ENCODE measurements at places on chromosomes 6 and 20.

- no peak for DNase-seq
These were observed 188.3 kb upstream of the ZFP64 start for GRCh38 chr20:52379723-52380336.

DNA sequence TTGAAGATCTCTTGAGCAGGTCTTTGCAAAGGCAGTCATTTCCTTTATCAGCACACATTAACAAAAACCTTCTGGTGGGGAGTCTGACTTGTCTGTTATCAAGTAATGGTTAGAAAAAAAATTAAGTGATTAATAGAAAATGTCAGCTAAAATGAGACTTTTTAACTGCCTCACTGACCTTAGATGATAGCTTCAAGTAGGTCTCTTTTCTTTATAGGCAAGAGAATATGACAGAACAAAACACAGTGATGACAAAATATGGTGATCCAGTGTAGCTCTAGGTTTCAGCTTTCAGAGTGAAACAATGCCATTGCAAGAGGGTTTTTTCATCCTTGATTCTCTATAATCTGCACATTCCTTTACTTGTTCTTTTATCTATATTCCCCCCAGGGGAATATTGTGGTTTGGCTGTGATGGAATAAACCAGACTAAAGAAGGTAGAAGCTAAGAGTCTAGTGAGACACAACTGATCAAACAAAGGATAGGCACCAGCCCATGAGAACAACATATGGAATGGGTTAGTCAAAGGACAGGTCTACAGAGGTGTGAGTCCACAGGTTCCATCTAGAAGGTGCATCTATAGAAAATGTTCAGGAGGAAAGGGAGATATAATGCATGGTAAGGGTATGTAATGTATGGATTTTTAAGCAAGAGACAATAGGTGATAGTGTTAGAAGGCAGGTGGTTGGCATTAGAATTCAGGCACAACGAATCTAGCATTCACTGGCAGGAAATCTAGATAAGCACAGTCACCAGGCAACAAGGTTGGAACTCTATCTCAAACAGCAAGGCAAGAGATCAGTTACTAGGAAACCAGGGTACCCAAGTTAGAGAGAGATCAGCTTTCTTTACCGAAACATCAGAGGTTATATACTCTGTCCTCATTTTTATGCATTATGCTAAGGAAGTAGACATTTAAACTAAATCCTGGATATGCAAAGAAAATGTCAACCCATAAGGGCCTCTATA is 228.9 kb upstream of the SMLR1 start:
- no peak for DNase-seq

DNA sequence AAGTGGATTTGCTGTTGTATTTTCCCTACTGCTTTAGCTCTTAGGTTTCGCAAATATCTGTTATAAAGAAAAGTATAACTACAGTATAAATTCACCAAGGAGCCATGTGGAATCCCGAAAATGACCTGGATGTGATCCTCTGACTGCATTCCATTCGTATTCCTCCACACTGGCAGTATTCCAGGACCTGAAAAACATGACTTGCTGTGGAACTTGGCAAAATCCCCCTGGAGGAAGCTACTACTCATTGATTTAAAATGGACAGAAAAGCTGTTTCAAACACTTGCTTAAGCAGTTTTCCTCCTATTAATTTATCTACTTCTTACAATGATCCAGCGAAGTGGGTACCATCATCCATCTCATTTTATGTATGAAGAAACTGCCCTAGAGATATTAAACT is 13.3 kb upstream of the ENPP5 start:
- no peak for DNase-seq

DNA sequence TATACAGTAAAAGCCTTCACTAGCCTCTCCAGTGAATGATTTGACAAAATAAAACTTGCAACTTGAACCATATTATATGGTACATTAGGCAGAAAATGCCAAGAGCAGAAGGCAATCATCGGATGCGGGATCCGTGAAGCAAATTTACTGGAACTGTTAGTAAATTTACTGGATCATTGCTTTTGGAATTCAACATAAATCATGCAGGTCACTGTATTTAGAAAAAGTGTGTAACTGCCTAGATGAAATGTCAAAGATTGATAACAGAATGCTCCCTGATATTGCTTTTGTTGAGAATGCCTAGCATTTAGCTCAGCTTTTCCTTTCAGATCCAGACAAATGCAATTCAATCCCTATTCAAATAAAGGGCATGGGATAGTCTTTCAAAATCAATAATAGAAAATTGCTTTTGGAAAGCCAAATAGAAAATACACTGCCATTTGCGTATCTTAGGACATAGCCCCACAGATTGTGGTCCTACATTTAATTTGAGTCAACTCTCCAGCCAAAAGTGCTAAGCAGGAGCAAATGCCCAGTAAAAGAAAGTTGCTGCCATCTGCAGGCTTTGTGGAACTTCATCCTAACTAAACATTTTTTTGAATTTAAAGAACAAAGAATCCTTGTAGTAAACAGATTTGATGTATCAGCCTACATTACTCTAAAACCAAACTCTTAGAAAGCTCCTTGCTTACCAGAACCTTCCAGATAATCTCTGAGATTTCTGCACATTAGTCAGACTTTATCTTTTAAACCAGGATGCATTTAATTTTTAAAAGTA is 109.5 kb upstream of the HSF2 start:
- no peak for DNase-seq

GRCh38 chr6:83867527-83868161 is 8.2 kb downstream of the CYB5R4 start:
- no peak for DNase-seq

DNA sequence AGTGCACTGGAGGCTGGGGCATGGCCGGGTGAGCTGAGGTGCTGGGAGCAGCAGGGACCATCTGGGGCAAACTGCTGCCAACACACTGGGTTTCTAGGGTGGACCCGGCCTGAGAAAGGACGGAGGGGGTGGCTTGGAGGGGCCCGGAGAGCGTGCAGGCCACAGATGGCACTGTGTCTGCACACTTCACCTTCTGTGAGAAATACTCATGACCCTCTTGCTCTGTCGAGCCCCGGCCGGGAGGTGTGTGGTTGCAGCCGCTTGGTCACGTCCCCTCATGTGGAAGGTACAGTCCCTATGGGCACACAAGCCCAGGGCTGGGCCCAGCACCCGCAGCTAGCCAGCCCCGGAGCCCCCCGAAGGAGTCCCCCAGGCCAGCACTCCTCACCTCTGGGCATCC is 59.7 kb downstream of the RBM38 start:
- DNase-seq, result no peak

GRCh38 chr6:56227071-56227879 is 20.1 kb downstream of the COL21A1 start:
- no peak for DNase-seq

DNA sequence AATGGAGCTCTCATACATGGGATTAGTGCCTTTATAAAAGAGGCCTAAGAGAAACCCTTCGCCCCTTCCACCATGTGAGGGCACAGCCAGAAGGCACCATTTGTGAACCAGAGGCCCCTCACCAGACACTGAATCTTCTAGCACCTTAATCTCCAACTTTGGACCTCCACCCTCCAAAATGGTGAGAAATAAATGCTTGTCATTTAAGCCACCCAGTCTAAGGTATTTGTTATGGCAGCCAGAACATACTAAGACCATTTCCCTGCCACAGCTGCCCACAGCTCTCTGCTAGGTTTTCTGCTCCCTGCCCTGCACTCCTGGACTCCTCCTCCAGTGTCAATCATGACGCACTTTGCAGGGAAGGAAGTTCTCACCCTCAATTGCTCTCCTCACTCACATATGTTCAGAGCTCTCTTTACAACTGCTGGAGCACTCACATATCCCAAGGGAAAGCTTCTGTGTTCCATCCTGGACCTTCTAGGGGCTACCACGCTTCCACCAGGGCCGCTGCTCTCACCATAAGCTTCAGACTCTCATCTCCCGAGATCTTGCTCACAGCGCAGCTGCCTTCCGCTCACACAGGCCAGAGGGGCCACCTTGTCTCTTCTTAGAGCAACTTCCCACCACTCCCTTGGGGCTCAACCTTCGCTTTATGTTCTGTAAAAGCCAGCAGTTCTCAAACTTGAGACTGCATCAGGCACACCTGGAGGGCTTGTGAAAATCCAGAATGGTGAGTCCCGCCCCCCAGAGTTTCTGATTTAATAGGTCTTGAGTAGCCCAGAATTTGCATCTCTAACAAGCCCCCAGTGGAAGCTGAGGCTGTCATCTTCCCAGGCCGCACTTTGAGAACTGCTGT is 1.6 kb upstream of the LY86 start:
- DNase-seq, result no peak

GRCh38 chr6:141552463-141552862 is 580.3 kb upstream of the GJE1 start:
- no peak for DNase-seq

- no peak for DNase-seq
These were observed 21.9 kb downstream of the DYNLT1 start for GRCh38 chr6:158622545-158623190.

DNA sequence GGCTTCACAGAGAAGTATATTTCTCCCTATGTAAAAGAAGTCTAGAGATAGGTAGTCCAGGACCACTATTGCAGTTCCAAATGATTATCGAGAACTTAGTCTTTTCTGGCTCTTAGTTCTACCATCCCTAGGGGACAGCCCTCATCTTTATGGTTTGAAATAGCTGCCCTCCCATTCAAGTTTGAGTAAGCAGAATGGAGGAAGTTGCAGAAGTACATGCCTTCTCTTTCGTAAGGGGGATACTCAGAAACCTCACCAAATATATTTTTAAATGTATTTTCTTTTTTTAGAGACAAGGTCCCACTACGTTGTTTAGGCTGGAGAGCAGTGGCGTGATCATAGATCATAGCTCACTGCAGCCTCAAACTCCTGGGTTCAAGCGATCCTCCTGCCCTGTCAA is 236.8 kb upstream of the RREB1 start:
- no peak for DNase-seq

GRCh38 chr6:22913612-22914011 is 344.2 kb downstream of the HDGFL1 start:
- no peak for DNase-seq

GRCh38 chr6:138092686-138093085 is 14.5 kb downstream of the PERP start:
- DNase-seq, result no peak

DNA sequence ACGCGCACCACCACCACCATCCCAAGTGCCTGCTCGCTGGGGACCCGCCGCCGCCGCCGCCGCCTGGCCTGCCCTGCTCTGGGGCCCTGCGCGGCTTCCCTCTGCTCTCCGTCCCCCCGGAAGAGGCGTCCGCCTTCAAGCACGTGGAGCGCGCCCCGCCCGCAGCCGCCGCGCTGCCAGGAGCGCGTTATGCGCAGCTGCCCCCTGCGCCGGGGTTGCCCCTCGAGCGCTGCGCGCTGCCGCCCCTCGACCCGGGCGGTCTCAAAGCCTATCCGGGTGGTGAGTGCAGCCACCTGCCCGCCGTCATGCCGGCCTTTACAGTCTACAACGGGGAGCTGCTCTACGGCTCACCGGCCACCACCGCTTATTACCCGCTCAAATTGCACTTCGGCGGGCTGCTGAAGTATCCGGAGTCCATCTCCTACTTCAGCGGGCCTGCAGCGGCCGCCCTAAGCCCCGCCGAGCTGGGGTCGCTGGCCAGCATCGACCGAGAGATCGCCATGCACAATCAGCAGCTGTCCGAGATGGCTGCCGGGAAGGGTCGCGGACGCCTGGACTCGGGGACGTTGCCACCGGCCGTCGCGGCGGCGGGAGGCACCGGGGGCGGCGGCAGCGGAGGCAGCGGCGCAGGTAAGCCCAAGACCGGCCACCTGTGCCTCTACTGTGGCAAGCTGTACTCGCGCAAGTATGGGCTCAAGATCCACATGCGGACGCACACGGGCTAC is 7.2 kb downstream of the PRDM13 start:
- DNase-seq, result no peak

DNA sequence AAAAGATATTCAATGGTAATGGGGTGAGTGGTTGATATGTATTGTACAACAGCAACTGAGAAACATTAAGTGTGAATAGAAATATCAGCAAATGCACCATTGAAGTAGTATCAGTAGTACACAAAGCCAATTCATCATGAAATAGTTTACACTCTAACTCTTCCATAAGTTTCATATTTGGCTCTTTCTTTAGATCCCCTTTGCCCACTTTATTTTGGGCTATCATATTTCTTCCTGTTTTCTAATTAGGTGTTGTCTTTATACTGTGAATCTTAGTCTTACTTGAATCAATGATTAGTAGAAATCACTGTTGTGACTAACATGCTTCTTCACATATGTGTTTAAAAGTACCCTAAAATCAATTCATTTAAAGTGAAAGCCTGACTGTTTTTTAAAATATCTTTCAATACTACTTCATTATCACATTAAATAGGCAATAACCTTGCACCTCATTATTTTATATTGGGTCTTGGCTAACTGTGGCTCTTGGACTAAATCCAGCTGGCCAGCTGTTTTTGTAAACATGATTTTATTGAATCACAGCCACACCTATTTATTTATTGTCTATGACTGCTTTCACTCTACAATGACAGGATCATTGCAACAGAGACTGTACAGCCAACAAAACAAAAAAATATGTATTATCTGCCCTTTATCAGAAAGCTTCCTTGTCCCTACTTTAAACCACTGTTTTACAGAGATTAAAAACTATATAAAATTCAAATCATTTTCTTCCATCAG is 38.9 kb downstream of the EYS start:
- DNase-seq, result no peak

DNA sequence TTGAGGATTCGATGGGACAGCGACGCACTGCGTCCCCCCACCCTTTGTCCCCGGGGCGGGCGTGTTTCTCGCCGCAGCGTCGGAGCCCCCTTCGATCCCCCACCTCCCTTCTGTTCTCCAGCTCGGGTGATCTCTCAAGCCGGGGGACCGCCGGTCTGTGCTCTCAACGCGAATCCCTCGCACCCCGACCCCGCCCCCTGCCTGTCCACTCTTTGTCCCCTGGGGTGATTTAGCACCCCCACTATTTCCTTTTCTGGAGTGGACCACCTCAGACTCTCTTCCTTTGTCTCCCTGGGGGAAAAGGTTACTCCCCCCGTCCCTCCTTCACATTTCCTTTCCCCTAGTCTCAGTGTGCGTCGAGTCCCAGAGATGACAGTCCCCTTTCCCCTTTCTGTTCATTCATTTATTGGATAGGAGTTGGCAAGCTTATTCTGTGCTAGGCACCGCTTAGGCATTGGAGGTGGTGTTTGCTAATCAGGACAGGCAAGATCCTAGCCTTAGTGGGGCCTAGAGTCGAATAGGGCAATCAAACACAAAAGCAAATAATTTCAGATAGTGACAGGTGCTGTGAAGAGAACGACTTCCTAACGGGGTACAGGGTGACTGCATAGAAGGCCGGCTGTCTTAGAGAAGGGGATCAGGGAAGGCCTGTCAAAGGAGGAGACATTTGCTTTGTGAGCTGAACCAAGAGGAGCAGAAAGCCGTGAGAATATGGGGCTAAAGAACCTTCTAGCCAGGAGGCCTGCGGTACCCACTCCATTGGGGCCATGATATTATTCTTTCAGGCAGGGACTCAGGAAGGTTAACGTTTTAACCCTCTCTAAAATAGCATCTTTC is 741 bp downstream of the PTPN1 start:
- DNase-seq, result no peak

GRCh38 chr6:166423051-166423745 is 40.5 kb upstream of the MPC1 start:
- DNase-seq, result no peak

DNA sequence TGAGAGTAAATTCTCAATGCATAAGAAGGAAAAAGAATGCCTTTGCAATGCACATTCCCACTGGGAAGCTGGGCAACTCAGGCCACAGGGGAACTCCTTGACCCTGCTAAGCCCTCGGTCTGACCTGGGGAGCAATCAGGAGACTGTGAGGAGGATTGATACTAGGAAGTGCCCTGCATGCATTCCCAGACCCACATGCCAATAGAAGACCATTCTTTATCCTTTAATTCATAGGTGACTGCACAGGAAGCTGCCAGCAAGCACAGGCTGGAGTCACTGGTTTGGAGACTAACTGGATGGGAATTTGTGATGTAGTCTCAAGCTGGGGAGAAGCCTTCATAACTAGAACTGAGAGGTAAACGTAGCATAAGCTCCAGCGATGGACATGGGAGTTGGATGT is 1012.7 kb downstream of the EYS start:
- DNase-seq, result no peak

All from stimulated activated CD4-positive, alpha-beta T cell treated with anti-CD3 and anti-CD28 coated beads, TNF-alpha, amount 100 ng/mL, for 24 hours (primary cell).